Fibroblast of skin of left biceps (primary cell): ENCODE measurements at places on chromosomes 6 and 20.

DNA sequence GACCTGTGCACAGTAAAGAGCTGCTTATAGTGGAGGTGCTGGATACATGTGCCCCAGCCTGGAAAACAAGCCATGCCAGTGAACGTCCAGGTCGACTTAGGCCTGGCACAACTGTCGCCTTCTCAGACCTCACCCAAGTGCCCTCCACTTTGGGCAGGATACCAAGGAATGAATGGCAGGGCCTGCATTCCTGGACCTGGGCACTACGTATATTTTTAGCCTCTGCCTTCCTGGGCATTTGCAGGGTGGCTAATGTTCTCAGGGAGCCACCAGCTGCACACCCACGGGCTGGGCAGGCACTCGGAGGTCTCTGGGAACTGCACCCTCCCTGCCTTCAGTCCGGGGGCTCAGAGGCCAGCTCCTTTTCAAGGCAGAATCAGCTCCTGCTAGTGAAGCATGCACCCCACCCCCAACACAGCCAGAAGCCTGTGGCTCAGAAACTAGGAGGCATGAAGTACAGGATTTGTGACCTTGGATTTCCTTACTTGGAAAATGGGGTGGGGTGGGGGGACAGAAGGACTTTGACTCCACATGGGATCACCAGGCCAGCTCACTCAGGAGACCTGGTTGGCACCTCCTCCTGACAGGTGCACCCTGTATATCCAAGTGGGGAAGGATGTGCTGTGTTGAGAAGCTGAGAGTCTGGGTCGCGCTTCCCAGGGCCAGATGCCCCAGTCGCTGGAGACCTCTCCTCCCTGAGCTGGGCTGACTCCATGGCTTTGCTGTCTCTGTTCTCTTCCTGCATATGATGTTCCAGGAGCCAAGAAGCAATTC lies 2.5 kb upstream of the LSM14B start:
- DNase-seq = no peak

DNA sequence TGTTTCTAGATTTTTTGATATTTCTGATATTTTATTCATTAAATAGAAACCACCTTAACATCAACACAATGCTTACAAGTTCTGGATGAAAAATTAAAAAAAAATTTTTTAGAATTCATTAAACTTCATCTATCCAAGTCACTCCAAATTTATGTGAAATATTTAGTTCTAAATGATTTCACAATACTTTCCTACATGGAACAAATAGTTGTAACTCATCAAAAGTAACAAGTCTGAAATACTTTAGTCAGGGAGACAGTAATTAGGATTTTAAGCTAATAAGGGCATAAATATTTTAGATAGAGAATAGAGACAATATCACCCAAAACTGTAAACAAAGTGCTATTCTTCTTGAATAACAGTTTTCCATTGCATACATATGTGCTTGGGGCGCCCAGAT lies 147.8 kb downstream of the HIVEP2 start:
- DNase-seq = no peak

DNA sequence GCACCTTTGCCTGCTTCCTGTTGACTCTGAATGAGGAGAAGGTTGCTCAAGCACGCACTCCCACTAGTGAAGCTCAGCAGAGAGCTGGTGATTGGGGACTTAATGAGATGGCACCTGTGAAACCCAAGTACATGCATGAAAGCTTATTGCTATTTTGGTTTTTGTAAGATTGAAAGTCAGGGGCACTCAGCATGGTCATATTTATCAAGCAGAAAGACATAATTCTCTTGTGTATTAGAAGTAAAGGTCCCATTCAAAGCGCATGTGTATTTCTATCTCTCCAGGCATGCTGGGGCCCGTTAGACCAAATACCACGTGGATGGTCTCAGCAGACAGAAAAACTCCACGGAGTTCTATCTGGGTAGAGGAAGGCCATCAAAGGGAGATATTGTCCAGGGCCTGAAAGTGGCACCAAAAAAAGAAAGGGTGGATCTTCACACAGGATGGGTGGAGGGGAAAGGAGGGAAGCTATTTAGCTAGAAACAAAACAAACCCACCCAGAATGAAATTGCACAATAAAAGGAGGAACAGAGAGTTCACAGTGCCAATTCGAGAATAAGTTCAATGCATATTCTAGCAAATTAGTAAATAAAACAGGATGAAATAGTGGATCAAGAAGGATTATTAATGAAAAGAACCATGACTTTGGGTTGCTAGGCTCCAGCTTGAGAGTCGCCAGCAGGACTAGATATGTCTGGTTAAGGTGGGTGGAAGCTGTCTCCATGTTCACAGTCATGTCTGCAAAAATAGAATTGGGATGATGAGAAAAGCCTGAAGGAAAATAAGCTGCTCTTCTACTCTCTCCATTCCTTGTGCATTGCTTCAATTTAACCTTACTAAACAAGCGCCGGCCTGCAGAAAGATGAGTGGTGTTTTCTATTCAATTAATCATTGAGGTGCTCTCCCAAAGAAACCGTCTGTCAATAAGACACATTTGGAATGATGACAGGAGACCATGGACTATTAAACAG lies 224.9 kb upstream of the DTNBP1 start:
- DNase-seq = no peak

GRCh38 chr6:147207837-147208754 lies 3.9 kb downstream of the STXBP5 start:
- no peak for DNase-seq

- peak; percentile 69 for DNase-seq
Observed at GRCh38 chr6:68634726-68635411, at the start of gene ADGRB3. Gene ADGRB3, plus strand, starts transcription at chr6:68635282. Its CDS starts 3,394 bp downstream, at chr6:68638676.

- DNase-seq = no peak
Observed at GRCh38 chr6:95017922-95018321, 559.4 kb upstream of the MANEA start.

- no peak for DNase-seq
Observed at GRCh38 chr20:17327185-17328148, 100.6 kb downstream of the PCSK2 start.

DNA sequence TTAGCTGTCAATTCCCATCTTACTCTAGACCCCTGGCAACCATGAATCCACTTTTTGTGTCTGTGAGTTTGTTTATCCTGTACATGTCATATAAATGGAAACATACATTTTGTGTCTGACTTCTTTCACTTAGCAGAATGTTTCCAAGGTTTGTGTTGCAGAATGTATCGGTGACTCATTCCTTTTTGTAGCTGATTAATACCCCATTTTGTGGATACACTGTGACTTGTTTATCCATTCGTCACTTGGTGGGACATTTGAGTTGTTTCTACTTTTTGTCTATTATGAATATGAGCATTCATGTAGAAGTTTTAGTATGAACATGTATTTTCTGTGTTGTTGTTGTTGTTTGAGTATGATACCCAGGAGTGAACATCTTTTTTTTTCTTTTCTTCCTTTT lies 21.4 kb downstream of the CDYL start:
- no peak for DNase-seq

- peak; percentile 63 for DNase-seq
Observed at GRCh38 chr20:33578510-33578909, 83.6 kb upstream of the C20orf144 start.

GRCh38 chr20:24987244-24987643 lies 5.3 kb downstream of the APMAP start:
- DNase-seq = no peak

- DNase-seq = no peak
Observed at GRCh38 chr6:42932412-42932811, 3.1 kb downstream of the CNPY3 start.

DNA sequence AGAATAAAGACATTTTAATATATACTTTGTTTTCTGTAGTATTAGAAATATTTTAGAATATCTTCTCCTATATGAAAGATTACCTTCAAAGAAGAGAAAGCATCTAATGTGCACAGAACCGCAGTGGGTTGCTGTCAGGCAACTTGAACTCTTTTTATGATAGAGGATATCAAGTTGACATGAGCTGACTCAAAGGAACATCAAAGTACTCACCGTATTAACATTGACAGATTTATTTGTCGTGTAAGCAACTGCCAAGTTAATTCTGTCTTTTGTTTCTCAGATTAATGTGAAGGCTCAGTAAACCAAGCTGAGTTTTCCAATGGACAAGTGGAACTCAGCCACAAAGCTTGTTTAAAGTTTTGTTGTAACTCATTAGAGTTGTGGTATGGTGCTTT lies 2.2 kb upstream of the GINM1 start:
- DNase-seq = no peak

DNA sequence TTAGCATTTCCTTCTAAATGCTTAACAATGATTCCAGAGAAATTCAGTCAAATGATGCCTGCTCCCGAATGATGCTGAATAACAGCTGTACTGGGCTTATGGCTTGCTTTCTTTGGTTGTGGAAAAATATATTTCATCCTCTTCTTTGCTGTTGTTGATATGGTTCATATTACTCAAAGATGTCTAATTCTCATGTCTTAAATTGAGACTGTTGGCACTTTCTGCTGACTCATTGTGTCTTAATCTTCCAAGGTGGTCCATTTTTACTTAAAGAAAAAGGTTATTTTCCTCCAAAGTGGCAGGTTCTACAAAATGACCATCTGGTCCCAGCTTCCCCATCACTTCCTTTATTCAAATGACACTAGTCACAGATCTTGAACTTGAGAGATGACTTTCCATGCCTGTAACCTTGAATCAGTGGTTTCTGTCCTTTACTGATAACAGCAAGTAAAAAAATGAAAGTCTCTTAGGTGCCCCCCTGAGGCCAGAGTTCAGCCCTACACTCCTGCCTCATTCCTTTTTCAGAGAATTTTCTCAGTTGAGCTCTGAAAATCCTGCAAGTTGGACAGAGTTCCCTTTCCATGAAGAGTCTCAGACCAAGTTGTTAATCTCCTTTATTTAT lies 6.9 kb downstream of the SNAP25 start:
- DNase-seq = no peak

DNA sequence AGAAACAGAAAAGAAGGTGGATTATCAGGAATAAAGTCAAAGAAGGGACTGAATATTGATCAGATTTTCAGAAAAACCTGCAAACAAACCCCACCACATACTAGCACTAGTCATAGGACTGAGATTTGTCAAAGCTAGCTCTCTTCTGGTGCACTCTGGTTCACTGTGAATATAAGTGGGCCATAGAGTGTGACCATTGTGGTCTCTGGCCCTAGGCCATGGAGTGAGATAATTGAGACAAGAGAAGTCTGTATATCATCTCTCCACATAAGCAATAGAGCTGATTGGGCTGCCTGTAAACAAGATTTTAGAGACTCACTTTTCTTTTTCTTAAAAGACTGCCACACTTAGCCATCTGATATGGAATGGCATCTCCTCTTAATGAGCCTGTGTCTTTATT lies 247.2 kb downstream of the LAMA2 start:
- DNase-seq = no peak

DNA sequence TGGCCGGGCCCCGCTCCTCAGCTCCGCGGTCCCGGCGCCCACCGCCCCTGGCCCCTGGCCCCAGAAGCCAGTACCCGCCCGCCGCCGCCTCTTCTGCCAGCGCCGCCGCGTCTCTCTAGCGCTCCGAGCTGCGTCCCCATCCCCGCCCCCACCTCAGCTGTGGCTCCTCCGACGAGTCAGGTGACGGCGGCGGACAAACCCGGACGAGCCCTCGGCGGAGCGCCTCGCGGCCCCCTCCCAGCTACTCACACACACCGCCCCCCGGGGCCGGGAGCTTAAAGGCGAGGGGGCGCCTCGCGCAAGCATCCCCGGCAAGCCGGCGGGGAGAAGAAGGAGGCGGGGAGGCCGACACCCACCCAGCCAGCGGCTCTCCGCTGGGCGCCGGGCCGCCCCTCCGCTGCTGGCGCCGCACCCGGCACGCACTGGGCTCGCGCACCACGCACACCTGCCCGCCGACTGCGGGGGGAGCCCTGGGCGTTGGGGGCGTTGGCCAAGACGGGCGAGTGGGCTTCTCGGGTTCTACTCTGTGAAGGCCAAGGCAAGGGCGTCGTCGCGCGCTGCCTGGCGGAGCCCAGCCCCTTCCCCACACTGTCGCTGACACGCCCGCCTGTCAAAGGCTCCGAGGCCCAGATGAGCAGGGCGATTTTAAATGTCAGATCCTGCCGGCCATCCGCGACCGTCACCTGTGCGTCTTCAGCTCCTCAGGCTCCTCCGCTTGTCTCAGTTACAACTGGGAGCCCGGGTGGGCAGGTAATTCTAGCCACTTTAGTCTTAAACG lies at the start of gene SNAP91:
TSS of gene SNAP91 (minus strand) at position 132 of the 778 bp plus-strand sequence. CDS start 1,174 bp downstream, outside the sequence.
- DNase-seq = no peak

GRCh38 chr6:117138920-117139319 lies 126.4 kb upstream of the VGLL2 start:
- DNase-seq = no peak

DNA sequence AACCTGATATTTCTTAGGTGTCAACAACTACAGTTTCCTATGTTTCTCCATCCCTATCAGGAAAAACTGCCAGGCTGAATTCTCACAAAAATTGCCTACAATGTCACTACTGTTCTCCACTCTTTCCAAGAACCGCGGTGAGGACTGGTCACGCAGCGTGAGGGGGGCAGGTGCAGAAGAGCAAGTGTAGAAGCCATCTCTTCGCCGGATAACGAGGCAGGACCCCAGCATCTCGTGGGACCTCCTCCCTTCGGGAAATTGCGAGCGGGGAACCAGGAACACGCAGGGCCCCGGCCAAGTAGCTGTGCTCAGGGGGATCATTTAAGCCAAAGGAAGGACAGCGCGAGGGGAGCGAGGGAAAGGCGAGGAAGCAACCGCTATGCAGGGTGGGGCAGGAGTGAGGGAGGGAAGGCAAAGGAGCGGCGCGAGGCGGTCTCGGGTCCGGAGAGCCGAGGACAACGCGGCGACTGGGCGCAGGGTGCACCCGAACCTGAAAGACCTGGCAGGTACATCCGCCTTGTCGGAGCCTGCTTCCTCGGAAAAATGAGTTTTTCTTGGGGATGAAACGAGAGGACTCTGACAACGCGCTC lies 559 bp downstream of the APMAP start:
- DNase-seq = no peak

GRCh38 chr6:163876391-163876790 lies 461.9 kb downstream of the QKI start:
- DNase-seq = no peak

DNA sequence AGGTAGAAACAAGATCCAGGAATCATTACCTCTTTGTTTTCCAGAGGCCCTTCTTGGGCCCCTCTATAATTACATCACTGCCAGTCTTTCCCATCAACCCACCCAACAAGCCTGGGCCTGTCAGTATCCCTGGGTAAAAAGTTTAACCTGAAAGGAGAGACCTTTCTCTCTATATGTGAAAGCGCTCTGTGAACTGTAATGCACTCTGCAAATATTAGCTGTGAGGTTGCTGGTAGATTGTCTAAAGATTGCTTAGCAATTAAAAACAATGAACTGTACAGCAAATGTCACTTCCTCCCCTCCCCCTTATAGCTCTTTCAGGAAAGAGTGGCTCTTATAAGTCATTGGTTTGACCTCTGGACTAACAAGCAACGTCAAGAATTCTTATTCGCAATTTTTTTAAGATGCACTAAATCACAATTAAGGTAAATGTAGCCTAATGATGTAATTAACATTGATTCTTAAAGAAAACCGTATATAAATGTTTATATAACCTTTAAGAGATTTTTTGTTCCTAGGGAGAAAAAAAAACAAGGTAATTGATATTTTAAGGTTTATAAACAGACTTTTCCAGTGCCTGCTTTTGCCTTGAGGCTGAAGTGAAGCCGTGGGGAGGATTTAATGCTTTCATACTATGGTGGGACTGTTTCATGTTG lies 18.4 kb downstream of the ECT2L start:
- DNase-seq = no peak
